ENCODE measurements at places on chromosomes 2 and 18.

DNA sequence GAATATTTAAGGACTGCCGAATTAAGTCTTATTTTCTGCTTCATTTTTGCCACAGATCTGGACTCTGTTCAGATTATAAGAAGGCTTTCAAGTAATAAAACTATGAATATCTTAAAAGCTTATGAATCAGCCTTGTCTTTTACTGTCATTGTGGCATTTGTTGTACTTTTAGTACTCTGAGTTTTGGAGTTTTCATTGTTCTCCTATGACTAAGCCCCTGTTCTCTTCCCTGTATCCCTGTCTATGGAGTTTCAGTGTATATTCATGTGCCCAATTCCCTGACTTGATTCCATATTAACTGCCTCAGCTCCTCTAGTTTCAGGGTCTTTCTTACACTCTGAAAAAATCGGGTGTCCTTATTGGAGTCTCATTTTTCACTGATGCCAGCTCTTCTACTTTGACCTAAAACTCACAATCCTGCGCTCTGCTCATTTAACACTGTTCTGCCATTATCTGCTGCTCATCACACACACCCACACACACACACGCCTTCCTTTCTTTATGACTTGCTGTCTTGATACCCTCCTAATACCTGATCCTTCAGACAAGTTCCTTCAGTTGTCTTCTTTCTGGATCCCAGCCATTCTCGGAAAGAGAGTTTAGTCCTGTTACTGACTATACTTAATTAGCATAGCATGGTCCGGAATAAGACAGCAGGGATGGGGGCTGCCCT lies 511.8 kb downstream of the CPS1 start:
- DNase-seq, result no peak

DNA sequence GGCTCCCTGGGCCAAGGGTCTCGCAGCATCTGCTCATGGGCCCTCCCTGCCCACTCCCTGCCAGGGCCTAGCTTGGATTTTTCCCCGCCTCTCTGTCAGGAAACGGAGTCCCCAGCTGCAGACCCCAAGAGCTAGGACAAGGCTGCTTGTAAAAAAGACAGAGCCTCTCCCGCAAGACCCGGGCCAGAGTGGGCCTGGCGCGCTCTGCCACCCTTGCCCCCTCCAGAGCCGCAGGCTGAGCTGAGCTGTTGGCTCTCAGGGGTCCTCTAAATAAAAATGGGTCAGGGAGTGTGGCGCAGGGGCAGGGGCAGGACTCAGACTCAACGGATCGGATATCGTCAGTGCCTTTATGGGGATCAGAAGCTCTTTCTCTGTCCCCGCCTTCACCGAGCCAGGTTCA lies 112.6 kb downstream of the CABLES1 start:
- DNase-seq, result no peak

DNA sequence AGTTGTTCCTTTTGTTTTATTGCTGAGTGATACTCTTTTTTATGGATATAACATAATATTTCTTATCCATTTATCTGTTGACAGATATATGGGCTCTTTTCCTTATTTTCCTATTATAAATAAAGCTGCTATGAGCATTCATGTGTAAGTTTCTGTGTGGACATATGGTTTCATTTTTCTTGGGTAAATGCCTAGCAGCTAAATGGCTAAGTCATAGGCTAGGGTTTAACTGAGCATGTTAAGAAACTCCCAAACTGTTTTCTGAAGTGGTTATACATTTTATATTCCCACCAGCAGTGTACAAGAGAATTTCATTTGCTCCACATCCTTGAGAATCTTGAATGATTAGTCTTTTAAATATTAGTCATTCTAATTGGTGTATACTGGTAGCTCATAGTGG lies 786.6 kb upstream of the CDH2 start:
- DNase-seq, result no peak

GRCh38 chr18:47120428-47120827 lies 29.9 kb downstream of the HDHD2 start:
- DNase-seq, result no peak

GRCh38 chr2:70655786-70656185 lies 102.2 kb upstream of the TGFA start:
- DNase-seq, result no peak

DNA sequence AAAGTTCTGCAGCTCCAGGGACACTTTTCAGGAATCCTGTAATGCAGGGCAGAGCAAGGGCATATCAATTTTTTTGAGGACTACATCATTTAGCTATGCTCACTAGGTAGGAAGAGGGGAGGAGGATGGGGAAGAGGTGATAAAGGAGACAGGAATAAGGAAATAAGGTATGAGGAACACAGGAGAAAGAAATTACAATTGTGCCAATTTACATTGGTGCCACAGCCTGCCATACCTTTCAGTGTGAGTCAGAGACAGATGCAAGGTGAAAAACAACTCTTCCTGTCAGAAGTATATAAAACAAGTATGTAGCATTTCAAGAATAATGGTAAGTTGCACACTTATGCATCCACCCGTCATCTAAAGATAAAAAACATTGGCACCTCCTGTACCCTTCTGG lies 5.4 kb upstream of the MRPS9 start:
- DNase-seq, result no peak

GRCh38 chr2:216539791-216540241 lies 41.2 kb downstream of the RPL37A start:
- DNase-seq, result no peak

DNA sequence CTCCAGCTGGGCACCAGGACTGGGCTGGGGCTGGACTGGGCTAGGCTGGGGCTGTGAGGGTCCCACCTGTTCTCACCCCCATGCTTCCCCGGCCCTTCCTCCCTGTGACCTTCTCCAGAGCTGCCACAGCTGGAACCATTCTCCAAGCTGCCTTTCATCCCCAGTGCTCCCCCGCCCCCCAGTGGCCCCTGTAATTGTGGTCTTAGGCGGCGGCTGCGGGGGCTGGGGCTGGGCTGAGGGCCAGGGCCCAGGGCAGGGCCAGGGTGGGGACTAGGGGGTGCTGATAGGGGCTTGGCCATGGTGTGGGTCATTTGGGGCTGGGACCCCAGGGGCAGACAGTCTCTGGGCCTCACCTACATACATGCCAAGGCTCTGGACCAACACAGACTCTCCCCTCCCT lies 2.8 kb upstream of the WNT10A start:
- DNase-seq, result no peak

DNA sequence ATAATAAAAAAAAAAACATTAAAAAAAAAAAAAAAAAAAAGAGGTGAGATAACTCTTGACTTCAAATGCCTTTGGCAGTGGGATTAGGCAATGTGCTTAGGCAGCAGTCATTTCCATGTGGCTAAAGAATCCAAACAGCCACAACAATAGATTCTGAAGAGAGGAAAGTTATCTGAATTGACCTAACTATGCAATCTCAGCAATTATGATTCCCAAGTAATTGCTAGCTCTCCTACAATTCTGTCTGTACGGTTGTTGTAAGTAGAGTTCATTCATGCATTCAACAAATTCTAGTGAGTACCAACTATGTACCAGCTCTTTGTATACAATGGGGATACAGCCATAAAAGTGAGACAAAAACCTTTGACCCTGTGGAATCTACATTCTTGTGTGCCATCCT lies 3.6 kb downstream of the SRD5A2 start:
- DNase-seq, result no peak

DNA sequence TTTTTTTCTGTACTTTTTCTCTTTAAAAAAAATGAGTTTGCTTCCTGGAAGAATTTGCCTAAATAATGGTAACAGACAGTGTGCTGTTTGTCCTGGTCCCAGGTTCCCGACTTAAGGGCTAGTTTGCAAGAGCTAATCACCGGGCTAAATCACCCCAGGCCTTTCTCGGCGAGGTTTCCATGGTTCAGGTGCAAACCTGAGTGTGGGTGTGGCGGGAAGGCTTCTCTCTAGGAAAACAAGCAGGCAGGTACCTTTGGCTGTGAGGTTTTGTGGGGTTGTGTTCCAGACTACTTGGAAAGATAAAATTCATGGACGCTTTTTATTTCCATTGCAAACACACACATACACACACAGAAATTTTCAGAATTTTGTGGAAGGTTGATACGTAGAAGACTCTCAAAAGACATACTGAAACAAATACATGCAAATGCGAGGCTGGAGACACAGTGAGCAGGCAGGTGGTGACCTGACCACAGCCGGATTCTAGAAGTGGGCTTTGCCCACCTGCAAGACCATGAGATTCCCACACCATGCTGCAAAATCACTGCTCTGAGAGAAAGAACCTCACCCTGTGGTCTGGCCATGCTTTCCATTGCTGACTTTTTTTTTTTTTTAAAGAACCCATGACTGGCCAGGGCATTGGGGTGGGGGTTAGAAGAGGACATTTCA lies 815 bp downstream of the CNDP1 start:
- DNase-seq, result no peak

All from cortex of kidney (tissue), 1 donor.